ENCODE measurements at places on chromosomes 7 and 10.

DNA sequence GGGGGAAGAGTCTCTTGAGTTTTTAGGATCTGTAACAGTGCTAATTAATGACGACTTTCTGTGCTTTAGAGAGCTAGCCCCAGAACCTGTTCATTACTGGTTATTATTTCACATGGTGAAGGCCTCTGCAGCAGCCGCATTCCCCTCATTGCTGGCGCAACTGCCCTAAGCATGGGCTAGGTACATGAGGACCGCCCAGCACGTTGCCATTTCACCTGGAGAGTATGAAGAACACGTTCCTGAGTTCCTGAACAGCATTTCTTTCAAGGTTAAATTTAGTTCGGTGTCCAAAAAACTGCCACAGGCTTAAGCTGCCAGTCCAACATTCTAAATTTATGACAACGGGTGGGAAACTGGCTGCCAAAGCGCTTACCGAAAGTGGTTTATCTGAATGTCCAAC lies 177.0 kb downstream of the DNAH11 start:
- DNase-seq: no peak

DNA sequence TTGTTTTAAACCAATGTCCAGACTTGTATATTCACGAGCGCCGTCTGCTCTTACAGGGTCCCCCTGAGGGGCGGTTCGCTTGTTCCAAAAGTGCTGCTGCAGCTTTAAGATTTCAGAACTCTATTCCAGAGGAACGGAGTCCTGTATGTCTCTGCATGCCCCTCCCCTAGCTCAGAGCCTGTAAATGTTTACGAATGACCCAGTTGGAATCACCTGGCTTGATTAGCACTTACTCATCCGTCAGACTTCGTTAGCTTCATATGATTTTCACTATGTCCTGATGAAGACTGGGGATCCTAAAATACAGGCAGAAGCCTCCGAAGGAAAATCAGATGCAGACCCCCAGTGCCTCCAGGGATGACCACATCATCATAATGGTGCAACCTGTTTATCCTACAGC lies 4.5 kb upstream of the CHST15 start:
- no peak for DNase-seq

DNA sequence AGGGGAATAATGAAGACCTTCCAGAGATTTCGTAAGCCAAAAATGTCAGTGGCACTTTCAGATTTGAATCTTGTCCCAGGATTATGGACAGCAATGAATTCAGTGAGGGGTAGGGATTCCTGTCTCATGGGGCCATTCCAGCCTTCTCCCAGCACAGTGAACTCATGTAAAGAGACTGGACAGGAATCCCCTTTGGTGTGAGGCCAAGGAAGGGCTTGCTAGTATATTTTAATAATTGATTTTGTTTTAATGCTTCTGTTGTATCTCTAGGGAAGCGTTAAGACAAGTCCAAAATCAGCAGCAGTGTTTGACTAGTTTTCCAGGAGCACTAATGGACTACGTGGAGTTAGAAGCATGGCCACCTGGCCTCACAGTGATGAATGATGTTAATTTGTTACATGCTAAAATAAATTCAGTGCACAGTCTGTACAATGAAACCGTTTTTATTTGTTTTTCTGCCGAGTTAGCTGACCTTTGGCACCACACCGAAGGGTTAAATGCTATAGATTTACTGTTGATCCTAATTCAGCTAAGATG lies 214.0 kb upstream of the DKK1 start:
- DNase-seq: no peak

DNA sequence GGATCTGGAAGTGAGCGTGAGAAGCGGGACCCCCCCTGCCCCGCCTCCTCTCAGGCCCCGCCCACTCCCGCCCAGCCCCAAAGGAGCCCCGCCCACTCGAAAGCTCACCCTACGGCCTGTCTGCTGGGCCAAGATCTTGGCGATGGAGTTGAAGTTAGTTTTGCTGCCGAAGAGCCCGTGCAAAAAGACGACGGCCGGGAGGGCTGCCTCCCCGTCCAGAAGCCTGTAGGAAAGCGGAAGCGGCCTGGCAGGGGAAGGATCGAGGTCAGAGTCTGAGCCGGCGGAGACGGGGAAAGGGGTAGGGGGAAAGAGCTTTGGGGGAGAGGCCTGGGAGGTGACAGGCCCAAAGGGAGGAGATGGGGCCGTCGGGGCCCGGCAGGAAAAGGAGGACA lies 386 bp downstream of the ABHD11 start:
- DNase-seq: peak; percentile 70

DNA sequence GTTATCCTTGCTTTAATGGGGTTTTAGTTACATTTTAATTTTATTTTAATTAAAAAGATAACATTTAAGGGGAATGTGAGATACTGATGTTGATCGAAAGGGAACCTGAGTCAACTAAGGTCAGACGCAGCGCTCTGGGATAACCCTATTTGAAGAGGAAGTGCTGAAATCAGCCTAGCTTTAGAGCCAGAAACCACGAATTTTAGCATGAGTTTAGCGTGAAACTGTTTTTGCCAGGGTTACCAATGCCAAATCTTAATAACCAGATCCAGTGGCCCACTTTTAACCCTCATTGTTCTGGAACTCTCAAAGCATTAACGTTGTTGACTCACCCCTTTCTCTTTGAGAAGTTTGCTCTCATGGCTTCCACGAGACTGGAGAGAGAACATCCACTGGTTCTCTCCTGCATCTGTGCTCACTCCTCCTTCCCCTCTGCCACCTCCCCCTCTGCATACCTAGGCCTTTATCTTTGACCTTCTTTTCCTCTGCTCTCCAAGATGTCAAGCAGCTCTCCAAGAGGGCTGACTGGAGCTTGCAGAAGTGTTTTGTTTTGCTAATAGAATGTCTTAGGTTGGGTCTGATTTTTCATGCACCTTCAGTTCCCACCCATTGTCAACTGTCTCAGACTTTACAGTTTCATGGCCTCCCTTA lies 198.3 kb upstream of the CELF2 start:
- no peak for DNase-seq

GRCh38 chr10:104966563-104967297 lies 325.6 kb downstream of the SORCS3 start:
- no peak for DNase-seq

DNA sequence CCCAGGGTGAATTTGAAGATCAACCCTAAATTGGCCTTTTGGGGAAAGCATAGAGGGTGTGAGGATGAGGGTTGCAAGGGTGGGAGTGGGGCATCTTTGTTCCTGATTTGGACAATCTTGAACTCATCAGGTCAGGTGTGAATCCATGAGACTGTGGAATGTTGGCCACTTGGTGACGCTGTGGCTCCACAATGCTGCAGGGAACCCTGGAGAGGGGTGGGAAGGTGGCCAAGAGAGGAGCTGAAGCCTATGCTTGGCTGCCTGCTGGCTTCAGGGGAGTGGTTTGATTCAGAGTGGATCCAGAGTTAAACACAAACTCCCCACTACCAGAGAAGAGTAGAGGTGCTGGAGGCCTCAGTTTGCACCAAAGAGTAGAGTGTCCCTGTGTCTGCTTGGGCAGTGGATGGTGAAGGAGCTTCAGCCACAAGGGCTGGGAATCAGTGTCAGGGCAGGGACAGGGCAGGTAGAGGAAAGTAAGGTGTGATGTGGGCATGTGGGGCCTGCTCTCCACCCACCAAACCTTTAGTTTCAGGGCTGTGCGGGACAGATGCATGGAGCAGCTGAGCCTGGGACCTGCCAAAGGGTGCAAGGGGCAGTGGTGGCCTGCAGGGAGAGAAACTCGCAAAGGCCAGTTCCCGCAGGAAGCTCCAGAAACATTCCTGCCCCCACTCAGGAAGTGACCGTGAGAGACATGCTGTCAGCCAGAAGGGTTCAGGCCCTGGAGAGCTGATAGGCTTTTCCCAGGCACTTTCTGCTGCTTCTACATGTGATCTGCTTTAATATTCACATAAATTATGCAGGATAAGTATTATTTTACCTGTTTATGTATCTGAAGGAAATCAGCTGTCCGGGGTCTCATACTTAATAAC lies 81.0 kb upstream of the PRSS58 start:
- no peak for DNase-seq

- no peak for DNase-seq
Measured at GRCh38 chr7:150371131-150371995, 2.7 kb downstream of the REPIN1 start.

GRCh38 chr7:95357623-95358022 lies 33.3 kb upstream of the PON1 start:
- DNase-seq: no peak

DNA sequence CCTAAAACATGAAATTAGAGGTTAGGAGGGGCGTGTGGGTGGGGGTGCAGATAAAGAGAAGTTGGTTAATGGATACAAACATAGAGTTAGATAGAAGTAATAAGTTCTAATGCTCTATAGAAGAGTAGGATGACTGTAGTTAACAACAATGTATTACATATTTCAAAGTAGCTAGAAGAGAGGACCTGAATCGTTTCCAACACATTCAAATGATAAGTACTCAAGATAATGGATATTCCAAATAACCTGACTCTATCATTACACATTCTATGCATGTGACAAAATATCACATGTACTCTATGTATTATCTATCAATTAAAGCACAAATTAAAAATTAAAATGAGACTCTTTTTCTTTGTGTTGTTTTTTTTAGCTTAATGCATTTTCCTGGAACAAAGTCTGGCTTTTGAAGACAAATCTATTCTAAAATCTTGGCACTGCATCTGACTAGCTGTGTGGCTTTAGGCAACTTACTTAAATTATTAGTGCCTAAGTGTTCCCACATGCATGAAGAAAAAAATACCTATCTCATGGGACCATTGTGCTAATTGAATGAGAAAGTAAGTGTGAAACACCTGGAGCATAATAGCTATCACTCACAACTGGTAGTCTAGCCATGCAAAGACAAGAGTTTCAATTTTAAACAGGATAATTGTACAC lies 75.7 kb downstream of the SEMA3C start:
- no peak for DNase-seq

DNA sequence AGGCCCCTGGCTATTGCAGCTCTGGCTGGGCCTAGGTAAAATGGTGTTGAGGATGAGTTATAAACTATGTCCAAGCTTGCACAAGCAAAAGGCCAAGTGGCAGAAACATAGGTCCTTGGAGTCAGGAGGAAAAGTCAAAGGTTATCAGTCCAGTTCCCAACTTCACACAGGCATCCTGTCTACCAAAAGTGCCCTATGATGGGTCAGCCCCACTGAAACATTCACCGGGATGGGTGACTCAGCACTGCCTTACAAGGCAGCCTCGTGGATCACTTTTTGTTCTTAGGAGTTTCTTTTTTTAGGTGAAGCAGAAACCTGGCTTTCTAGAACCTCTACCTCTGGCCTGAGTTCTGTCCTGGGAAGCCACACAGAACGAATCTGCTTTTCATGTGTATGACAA lies 158.8 kb upstream of the LYZL2 start:
- DNase-seq: no peak

DNA sequence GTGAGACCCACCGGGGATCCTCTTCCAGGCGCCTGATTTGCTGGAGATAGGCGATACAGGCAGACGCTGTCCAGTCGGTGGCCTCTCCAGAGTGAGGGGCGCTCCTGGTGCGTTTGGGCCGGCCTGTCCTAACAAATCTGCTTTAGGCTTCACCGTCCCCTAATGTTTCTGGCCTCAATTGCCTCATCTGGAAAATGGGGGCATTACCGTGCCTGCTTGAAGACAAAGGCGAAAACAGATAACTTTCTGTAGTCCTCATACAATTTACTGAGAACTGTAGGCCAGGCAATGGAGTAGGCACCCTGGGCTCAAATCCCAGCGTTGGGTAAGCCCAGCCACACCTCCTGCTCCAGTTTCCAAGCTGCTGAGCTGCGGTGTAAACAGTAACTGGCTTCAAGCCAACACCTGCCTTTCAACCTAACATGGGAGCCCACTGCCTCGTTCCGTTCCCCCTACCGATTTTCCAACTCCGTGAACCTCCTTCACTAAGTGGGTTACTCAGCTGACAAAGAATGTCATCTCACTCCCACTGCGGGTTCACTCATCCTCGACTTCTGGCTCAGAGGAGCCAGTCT lies 589 bp upstream of the ZFAND4 start:
- DNase-seq: no peak

DNA sequence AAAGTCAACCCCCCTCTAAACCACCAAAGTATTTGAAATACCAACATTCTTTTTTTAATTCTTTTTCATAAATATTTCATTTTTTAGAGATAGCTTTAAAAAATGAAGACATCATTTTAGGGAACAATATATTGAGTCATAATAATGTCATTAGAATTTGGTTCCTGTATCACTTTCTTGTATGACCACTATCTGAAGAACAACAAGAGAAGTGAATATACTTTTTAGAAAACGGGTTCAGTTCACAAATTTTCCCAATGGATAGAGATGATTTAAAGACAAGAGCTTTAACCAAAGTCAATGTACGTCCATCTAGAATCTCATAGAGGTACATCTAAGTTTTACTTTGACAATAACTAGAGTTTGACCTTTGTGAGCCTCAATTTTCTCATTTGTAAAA lies 48.2 kb downstream of the CUBN start:
- no peak for DNase-seq

DNA sequence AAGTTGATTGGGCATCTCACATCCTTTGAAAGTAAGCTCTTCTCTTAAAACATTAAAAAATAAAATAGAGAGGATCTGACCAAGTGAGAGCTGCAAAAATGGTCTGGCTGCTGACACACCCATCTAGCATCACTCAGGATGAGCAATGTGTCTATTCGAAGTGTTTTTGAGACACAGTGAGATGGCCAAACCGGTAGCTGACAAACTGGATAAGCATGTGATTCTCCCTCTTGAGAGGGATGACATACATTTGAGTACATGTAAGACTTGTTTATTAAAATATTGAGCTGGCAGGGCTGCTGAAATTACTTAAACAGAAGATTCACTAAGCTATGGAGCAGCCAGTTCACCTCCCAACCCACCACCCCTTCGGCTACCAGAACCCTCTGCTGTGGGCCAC lies 333.9 kb downstream of the ADRA2A start:
- no peak for DNase-seq

DNA sequence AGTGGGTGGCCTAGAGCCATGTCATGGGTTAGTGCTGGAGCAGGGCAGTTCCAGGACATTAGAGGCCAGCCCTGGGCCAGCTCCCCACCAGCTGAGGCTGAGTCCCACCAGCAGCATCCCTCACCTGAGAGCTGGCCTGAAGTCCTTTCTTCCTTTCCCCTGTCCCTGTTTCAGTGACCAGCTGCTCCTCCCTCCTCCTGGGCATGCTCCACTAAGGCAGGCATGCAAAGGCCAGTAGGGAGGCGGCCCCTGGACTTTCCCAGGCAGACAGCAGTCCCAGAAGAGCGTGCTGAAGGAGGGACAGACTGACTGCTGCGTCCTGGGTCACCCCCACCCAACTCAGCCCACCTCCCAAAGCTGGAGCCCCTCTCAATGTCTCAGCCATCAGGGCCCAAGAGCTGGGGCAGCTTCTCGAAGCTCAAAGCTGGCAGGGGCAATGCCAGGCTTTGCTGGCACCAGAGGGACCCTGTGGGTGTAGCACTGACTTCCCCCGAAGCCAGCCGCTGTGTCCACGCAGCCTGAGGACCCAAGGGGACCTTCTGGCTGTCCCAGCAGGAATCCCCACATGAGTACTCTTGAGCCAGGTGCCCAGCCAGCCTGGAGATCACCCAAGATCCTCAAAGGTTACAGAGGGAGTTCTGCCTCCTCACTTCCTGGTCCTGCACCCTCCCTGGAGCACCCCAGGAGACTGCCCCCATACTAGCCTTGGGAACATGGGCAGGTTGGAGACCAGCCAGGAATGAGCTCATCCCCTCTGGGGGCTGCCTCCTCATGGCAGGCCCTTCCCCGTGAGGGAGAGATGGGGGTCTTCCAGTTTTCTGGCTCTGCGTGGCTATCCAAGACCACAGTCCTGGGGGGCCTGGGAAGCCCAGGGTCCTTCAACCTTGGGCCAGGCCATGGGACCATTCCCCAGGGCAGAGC lies 35.2 kb upstream of the RET start:
- no peak for DNase-seq

All from stimulated activated CD4-positive, alpha-beta T cell treated with anti-CD3 and anti-CD28 coated beads, Interleukin-4, amount 100 ng/mL, for 4 hours (primary cell).